Esophagus mucosa (tissue), 1 donor: ENCODE measurements at places on chromosomes 7 and 10. TPM values are rescaled to one million over a fixed set of nuclear protein-coding genes. Genes with fewer than 3 reads are reported as not detected.

MYO1G gene
- 1.1 TPM for total RNA-seq

SEMA3E gene
- 0.44 TPM for total RNA-seq

MMD2 gene
- total RNA-seq: not detected

MSMB gene
- total RNA-seq: 0.64 TPM

PTN gene
- total RNA-seq: 28.6 TPM

PTPN20 gene
- 1.8 TPM for total RNA-seq

DNA sequence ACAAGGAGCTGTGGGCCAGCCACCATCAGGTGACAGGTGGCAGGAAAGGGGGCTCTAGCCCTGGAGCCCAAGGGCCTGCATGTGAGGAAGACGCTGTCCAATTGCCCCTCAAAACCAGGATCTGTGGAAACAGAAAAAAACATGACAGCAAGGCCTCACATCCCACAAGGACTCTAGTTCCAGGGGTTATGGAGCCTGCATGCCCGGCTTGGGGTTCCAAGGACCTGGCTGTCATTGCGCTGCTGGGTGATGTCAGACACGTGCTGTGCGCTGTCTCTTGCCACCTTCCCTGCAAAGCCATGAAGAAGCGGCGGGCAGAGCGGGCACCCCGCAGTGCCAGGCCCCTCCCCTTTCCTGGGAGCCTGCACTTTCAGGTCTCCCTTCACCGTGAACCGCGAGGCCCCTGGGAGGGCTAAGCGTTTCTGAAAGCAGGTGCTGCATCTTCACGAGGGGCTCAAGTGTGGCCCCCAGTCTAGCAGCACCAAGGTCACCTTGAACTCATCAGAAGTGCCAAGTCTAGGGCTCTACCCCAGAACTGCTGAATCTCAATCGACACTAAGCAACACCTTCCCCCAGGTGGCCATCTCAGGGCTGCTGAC, 15.1 kb upstream of the CRYGN start:
- no peak for ATAC-seq

GRCh38 chr7:98949336-98950044, 71.2 kb downstream of the TRRAP start:
- peak; percentile 39 for ATAC-seq

DNA sequence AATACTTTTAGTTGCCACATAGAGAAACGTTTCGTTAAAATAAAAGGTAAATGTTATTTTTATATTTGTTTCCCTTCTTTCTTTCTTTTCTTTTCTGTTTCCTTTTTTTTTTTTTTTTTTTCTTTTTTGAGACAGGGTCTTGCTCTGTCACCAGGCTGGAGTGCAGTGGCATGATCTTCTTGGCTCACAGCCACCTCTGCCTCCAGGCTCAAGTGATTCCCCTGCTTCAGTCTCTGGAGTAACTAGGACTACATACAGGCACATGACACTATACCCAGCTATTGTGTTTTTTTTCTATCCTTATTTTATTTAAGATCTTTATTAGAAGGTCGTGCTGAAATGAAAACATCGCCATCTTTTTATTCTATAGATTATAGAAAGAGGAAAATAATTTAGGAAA, 661.8 kb upstream of the MBL2 start:
- no peak for ATAC-seq

DNA sequence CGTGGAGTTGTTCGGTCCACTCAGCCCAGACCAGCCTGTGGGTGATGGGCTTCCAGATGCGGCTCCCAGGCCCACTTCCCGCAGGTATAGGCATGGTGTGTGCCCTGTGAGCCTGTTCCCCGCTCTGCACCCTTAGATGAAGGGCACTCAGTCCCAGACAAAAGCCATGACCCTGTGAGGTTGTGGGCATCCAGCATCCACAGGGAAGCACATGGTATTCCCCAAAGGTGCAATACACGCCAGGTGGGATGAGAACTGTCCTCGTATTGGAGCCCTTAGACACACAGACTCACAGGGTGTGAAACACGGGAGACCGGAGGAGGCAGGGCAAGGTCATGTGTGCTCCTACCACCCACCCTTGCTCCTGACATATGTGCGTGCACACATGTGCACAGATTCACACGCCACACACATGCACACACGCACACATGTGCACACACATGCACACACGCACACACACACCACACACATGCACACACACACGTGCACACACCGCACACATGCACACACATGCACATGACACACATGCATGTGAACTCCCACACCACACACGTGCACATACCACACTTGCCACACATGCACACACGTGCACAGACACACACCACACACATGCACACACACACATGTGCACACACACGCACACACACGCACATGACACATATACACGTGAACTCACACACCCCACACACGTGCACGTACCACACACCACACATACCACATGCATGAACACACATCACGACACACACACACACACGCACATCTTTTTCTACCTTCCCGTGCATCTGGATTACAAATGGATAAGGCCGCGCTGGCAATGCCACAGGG, 319.4 kb downstream of the WDR37 start:
- ATAC-seq: no peak

DNA sequence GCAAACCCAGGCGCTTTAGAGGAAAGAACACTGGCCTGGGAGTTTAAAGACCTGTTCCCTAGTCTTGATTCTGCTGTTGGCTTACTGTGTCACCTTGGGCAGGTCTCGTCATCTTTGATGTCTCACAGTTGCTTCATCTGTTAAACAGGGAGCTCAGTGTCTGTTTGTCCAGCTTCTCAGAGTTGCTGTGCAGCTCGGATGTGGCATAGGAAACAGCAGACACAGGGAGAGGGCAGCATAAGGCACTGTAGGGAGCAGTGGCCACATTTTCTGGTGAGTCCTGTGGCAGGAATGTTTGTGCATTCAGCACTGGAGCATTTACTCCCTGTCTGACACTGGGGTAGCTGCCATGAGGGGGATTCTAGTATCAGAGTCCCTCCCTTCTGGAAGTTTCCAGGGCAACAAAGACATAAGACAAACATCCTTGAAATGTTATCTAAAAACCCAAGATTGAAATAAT, 2.0 kb downstream of the REPIN1 start:
- peak; percentile 37 for ATAC-seq

DNA sequence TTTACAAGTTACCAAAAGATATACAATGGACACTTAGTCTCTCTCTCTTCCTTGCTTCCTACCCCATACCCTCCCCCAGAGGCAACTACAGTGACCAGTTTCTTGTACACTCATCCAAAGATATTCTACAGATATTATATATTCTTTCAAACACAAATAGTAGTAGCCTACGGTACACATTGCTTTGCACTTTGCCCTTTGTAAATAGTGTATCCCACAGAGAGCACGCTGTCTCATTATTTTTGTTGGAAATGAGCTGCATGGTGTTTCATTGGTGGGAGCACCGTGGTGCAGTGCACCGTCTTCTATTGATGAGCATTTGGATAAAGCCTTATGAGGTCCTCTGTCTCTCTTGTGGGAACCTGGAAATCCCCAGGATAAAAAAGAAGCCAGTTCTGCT, 24.2 kb downstream of the STRA8 start:
- ATAC-seq: no peak

DNA sequence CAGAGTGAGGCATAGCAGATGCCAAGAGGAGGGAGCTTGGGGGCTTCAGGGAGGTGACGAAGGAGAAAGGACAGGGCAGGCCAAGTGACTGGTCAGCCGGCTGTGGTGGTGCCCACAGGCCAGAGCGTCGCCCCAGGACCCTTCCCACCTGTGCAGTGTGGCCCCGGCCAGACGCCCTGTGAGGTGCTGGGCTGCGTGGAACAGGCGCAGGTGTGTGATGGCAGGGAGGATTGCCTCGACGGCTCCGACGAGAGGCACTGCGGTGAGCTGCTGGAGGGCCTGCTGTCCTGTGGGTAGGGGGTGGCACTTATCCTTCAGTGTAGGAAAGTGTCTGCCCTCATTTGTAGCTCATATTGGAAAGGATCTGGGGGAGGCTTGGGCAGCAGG, 26.8 kb upstream of the ZNF467 start:
- ATAC-seq: no peak
